ENCODE measurements at places on chromosomes 13 and 19.

- no peak for DNase-seq
Observed at GRCh38 chr19:3759482-3760254, 1.8 kb downstream of the APBA3 start.

DNA sequence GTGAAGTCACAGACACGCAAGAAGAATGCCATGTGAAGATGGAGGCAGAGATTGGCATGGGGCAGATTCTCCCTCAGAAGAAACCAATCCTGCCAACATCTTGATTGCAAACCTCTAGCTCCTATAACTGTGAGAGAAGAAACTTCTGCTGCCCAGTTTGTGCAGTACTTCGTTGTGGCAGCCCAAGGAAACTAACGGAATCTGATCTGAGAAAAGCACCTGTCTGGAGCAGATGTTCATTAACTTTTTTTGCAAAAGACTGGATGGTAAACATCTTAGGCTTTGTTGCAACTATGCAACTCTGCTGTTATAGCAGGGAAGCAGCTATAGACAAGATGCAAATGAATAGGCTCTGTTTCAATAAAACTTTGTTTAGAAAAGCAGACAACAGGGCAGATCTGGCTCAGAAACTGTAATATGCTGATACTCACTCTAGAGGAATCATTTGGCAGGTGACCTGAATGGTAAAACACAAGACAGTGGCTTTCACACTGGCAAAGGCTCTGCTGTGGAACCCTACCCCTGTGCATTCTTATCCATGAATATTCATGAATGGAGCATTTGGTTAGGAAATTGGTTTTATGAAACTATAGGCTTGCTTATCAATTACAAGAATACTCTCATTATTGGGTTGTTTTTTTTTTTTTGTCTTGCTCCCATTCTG is 25.3 kb upstream of the CPB2 start:
- DNase-seq, result no peak

DNA sequence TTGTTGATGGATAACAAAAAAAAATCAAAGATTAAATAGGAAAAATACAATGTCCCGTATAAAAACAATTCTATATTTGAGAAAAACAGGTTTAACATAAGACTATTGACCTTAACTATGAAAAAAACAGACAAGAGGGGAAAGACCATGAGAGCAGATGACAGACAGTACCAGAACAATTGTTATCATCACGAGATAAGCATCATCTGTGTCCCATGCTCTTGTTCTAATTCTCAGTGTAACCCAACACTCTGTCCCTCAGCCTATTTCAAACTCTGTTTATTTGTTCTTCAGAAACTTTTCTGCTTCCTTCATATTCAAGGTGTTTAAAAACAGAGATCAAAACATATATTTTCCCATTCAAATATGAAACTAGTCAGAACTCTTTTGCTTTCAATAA is 216.4 kb downstream of the PCDH9 start:
- no peak for DNase-seq

DNA sequence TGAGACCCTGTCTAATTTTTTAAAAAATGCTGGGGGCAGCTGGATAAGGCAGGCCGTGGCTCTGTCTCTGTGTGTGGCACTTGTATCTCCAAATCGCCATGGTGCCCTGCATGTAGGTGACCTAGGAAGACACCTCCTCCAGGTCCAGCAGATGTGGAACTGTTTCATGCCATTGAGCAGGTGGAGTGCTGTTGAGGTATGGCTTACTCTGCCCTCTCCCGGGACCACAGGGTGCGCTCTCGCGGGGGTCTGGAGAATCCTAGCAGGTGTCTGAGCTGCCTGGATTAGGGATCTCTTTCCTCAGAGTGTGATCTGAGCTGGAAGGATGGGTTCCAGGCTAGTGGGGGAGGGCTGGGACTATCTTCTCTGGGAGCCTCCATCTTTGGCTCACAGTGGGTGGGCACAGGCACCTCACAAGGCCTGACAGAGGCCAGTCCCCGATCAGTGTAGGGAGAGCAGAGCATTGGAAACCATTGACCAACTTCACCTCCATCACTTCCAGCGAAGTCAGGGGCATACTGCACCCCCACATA is 67.7 kb upstream of the TM9SF2 start:
- no peak for DNase-seq

- DNase-seq, result no peak
Observed at GRCh38 chr19:17915940-17916593, 16.7 kb upstream of the CCDC124 start.

DNA sequence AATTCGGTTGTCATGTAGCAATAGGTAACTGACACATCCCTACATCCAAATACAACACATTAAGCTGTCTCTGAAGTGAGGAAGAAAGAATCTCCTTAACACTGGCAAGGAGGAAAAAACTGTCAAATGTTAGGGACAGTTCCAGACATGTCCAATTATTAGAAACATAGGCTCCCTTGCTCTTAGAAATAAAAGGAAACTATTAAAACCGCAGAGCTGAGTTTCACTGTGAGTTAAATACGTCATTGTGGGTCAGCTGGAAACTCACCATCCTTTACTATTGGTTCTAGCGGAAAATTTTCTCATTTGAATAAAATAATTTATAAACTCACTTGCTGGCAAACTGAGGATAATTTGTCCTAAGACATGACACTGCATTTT is 40.7 kb downstream of the STARD13 start:
- DNase-seq, result no peak

DNA sequence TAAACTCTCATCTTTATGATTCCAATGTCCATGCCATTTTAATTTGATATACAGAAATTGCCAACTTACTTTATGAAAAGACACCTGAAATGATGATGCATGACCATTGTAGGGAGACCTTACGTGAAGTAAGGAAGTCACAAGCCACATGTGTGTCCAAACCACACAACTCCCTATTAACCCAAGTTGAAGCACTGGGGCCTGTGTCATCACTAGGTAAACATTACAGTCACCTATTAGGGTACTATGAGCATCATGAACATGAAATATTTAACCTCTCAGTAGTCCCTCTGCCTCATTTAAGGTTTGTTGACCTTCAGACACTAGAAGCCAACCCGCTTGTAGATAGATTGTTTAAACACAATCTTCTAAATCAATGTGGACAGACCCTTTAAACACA is 576.9 kb downstream of the IRS2 start:
- DNase-seq, result no peak

GRCh38 chr13:97182111-97182890 is 39.8 kb upstream of the MBNL2 start:
- DNase-seq, result no peak

DNA sequence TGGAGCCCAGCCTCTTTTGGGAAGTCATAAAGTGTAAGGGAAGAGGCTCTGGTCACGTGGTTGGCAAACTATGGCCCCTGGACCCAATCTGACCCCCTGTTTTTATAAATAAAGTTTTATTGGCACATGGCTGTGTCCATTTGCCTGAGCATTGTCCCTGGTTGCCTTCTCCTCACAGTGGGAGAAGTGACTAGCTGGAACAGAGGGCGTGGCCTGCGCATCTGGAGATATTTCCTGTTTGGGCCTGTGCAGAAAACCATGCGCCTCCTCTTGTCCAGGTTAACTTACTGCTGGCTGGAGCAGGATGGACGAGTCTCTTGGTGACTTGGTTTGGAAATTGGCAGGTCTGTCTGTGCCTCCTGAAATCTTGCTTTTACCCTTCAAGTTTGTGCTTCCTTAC is 48.3 kb downstream of the KDM4B start:
- no peak for DNase-seq

DNA sequence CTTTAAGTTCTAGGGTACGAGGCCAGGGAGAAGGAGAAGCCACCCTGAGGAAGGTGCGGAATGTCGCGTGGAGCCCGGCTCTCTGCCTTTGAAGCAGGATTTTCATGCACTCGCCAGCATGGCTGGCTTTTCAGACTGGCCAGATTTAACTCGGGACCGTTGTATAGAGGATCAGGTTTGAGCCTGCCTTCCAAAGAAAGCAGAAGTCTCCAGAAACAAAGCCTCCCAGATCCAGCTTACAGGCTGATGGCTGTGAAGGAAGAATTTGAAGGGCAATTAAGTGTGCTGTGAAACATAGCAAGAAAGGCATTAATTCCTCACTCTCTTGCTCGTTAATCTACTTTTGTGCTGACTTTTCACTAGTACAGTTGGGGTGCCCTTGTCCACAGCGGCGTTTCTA is 140.2 kb downstream of the SOX1 start:
- no peak for DNase-seq

- no peak for DNase-seq
Observed at GRCh38 chr19:18074192-18074591, 12.5 kb downstream of the IL12RB1 start.

GRCh38 chr13:99033814-99034213 is 56.0 kb upstream of the DOCK9 start:
- DNase-seq, result no peak

DNA sequence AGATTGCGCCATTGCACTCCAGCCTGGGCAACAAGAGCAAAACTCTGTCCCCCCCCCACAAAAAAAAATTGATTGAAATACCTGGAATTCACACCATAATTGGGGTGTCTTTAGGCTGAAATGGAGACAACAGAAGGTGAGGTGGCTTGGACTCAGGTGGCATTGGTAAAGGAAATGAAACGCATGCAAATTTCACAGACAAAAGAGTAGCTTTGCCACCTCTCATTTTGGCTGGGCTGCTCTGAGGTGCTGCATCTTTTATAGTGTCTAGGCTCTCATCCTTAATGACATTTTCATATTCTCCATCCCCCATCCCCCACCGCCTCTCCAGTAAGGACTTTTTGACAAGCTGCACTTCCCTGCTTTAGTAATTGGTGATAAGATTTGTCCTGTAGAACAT is 6.9 kb downstream of the UBE2L5 start:
- DNase-seq, result no peak

DNA sequence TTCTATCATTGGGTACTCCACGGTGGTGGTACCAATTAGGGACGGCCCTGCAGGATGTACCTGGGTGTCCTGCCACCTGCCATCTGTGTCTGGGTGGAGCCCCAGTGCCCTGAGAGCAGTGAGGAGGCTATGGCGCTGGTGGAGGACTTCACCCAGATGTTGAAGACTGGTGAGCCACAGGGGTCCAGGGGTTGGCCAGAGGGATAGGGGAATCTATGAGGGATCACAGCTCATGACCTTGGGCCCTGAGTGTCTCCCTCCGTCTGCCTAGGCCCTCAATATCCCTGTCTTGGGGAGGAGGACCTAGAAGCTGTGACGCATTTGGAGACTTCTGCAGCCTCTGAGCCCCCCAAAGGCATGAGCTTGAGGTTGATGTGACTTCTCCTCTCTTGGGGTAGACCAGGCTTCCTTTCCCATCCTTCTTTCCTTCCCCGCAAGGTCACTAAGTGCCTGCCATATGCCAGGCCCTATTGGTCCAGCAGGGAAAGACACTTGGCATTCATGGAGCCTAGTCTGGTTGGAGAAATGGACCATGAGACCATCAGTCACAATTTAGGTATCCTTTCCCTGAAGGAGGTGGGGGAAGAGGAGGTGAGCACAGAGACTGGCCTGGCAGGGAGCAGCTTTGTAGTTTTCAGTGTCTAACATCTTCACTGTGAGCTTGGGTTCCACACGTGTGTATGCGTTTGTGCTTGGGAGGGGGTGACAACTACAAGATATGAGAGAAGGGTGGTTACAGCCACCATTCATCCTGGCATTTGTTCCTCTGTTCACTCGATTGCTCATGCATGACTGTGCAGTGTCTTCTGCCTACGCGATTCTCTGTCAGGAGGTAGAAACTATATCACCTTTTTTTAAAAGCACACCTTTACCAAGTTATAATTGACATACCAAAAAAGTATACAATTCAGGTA is 5.1 kb upstream of the MZF1 start:
- DNase-seq, result no peak

- no peak for DNase-seq
Observed at GRCh38 chr13:21511849-21512248, 52.7 kb upstream of the ZDHHC20 start.

DNA sequence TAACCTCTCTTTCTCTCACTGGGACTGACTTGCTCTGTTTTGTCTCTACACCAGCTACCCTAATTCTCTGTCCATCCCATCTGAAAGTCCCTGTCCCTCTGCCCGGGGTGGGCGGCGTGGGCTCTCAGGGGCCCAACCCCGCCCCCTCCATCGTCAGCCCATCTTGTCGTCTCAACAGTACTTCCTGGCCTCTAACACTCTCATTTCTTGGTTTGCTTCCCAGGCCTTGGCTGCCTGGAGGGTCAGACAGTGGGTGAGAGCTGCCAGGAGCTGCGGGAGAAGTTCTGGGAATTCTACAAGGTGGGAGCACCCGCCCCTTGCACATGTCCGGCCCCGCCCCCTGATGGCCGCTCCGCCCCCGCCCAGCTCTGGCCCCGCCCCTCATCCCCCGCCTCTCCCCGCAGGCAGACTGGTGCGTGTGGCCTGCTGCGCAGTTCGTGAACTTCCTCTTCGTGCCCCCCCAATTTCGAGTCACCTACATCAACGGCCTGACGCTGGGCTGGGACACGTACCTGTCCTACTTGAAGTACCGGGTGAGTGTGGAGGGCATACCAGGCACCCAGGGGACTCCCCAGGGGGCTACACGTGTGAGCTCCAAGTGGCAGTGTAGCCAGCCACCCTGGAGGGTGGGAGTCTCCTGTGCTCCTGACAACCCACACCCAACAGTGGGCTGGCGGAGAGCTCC is 1.7 kb downstream of the MPV17L2 start:
- peak; percentile 58 for DNase-seq

DNA sequence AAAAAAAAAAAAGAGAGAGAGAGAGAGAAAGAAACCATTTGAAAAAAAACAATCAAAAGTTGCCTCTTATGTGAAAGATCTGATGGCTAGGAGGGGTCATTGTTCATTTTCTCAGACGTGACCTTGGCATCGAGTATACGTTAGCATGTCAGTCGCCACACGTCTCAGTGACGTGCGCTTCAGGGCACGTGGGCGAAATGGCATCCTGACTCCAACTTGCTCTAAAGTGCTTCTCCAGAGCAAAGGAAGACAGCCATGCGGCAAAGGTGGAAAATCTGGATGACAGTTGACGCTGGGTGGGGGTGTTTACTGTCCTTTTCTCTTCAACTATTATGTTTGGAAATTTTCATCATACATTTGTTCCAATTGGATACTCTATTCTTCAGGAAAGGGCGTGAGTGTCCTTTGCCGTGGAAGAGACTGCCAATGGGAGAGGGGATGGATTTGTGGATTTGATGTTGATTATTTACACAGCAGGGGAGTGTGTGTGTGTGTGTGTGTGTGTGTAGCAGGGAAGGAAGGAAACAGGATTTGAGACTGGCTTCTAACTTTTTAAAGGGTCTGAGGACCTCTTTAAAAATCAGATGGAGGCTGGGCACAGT is 25.0 kb downstream of the KLF2 start:
- DNase-seq, result no peak

- DNase-seq, result peak; percentile 91
Observed at GRCh38 chr19:49363268-49364082, at the start of gene DKKL1. TSS of gene DKKL1 (plus strand) at chr19:49363877. CDS start at chr19:49363999, 122 bp downstream.

GRCh38 chr19:18090545-18091216 is 3.9 kb upstream of the IL12RB1 start:
- DNase-seq, result no peak

DNA sequence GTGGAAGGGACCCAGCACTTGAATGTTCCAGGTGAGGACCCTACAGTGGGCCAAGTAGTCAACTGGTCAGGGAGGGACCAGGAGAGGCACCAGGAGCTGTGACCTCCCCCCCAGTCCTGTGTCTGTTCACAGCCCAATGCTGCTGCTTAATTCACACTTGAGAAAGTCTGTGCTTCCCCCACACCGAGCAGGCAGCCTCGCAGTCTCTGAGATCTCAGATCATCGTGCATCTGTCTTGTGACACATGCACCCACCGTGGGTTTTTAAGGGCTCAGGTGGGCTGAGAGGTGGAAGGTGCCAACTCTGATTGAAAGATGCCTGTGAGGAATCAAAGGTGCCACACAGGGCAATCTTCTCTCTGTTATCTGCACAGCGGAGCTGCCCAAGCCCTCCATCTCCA is 6.2 kb downstream of the CEACAM5 start:
- no peak for DNase-seq

- no peak for DNase-seq
Observed at GRCh38 chr13:28246891-28247290, 108.5 kb downstream of the PAN3 start.

GRCh38 chr13:99484473-99484872 is 16.8 kb upstream of the TM9SF2 start:
- no peak for DNase-seq
